ENCODE measurements at places on chromosomes 2 and 18.

GRCh38 chr2:232203166-232203891 is 175.2 kb upstream of the ALPP start:
- no peak for DNase-seq

GRCh38 chr2:175926272-175926671 is 75.8 kb downstream of the LNPK start:
- no peak for DNase-seq

DNA sequence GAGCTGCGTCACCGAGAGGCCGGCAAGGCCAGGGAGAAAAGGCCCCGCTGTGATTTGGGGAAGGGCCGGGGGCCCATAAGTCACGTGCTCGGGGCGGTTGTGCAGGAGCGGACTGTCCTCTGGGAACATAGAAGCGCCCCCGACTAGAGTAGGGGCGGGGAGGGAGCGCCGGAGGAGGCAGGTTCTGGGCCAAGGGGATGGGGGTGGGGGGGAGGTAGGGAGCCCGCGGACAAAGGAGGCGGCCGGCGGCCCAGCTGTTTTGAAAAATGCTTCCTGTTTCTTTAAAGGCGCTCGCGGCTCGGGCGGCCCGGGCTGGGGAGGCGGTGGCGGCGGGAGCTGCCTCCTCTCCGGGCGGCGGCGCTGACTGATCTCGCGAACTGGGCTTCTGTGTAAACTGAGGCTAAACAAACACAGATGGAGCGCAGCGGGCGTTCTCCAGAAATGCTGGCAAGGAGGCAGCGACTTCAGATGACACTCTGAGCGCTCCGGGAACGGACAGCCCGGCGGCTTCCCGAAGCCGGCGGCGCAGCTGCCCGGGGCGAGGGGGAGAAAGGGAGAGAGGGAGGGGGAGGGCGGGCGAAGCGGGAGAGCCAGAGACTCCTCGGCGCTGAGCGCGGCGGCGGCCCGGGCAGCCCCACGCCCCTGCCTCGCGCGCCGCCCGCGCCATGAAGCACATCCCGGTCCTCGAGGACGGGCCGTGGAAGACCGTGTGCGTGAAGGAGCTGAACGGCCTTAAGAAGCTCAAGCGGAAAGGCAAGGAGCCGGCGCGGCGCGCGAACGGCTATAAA is at the start of gene ATOH8:
TSS of gene ATOH8 (plus strand) at position 467 of the 788 bp plus-strand sequence. CDS start at position 666, 199 bp downstream.
- DNase-seq, result no peak

DNA sequence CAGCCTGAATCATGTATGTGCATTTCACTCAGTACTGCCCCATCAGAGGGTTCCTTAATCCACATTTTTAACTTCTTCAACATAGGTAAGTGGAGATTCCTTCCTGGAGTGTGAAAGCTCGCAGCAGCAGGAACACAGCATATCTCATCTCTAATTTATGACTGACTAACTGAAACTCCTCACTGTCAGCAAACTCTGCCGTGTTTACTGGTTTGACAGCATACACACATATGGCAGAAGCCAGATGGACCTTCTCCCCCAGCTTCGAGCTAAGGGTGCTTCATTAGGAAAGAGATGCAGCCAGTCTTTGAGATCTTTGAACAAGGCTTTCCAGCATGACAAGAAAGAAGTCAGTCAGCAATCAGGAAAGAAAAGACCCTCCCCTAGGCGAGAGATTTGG is 200.3 kb upstream of the ACVR2A start:
- no peak for DNase-seq

GRCh38 chr18:8705238-8705960 is at the start of gene MTCL1:
MTCL1 (plus strand) TSS chr18:8705556; CDS start chr18:8705661, 105 bp downstream.
- DNase-seq, result no peak

DNA sequence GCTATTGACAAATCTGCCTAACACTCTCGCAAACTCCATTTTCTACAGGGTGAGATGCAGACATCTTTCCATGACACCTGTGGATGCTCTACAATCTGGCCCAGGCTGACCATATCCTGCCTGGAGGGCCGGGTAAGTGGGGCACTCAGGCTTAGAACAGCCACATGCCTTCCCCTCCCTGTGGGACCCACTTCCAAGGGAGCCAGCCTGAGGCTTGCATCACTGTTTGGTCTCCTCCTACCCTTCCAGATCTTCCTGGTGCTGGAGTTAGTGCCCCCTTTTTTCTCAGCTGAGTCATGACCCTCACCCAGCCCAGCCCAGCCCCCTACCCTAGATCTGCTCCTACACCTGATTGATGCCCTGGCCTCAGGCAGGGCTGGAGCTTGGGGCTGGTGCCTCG is 150.2 kb upstream of the MSH6 start:
- DNase-seq, result no peak

DNA sequence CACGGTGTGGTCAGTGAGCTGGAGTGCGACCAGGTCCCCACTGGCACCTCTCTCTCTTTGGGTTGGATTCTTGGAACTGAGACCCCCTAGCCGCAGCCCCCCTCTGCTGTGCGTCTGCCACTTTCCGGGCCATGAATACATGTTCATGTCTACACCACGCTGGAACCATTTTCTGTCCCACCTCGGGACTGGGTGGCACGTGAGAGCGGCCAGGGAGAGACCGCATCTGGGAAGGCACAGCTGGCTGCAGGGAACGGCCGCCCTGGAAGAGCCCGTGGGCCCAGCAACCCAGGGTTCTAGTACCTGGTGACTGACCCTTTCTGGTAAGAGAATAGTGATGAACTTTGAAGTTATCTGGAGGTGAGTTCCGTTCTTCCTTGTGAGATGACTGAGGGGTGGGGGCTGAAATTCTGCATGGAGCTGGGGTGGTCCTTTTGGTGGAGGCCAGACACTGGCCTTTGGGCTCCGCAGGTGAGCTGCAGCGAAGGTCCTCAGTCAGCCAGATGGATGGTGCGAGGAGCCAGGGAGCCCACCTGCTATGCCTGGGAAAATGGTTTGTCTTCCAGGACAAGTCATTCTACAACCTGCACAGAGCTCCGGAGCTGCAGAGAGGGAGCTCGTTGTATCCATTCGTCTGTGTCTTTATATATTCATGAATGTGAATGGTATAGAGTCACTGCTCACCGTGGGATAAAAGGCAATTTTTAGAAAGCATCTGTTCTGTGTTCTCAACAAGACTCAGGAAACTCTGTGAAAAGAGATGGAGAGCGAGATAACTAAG is 223.5 kb downstream of the NDUFA10 start:
- no peak for DNase-seq

DNA sequence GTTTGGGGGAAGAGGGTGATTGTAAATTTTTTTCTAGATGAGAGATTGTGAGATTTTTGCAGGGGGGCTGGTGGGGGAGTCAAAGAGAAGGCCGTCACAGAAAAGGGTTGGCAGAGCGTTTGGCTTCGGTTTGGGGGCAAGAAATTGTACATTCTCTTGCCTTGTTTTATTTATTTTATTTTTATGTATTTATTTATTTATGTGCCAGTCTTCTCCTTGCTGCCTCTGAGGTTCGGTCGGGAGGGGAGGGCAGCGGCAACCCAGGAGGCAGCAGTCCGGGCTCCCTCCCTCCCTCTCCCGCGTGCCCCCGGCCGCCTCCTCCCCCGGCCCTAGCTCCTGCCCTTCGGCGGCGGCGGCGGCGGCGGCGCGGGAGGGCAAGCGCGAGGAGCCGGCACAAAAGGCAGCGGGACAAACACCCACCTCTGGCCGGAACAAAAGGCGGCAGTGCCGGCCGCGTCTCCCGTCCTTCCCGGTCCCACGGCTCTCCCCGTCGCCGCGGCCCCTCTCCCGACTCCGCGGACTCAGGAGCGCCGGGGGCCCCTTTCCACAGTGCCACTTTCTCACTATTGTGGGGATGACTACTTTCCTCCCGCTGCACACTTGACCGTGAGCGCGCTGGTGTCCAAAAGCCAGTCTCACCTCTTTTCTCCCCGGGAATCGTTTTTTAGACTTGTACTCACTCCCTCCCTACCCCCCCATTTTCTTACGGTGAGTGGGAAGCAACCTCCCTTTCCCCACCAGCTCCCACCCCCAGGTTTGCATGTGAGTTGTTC is 1.2 kb downstream of the BCL11A start:
- DNase-seq, result no peak

DNA sequence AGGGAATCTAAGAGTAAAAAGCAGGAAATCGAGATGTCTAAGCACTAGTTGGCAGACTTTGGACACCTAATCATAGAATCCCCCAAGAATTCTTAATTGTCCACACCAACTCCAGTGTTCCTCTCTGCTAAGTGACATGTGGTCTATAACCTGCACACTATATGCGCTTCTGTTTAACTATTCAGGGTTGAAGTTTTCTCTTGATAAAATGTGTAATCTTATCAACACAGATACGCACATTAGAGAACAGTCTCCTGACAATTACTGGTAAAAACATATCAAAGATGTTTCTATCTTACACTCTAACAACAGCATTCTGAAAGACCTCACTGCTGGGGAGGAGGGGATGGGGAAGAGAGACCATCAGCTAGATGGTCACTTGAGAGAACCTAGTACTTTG is 3.9 kb downstream of the ABCB11 start:
- DNase-seq, result no peak

GRCh38 chr2:953975-954686 is 3.5 kb downstream of the SNTG2 start:
- no peak for DNase-seq

- DNase-seq, result peak; percentile 0
Measured at GRCh38 chr18:34493566-34494358, 216.3 kb upstream of the DTNA start.

DNA sequence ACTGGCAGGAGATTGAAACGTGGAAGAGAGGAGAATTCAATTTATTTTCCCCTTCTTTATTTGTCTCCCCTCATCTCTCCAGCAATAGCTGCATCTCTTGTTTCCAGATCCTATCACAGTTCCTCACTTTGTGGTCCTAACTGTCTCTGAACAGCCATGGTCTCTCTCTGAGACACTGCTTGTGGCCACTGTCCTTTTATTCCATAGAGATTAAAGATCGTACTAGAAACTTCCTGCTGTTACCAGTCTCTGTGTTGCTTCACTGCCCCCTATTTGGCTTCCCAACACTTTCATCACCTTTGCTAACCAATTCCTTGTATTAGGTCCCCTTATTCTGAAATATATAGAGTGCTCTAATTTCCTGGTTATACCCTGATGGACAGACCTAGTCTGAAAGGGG is 48.9 kb upstream of the CAVIN2 start:
- DNase-seq, result no peak

GRCh38 chr2:27408601-27409320 is 630 bp downstream of the PPM1G start:
- no peak for DNase-seq

DNA sequence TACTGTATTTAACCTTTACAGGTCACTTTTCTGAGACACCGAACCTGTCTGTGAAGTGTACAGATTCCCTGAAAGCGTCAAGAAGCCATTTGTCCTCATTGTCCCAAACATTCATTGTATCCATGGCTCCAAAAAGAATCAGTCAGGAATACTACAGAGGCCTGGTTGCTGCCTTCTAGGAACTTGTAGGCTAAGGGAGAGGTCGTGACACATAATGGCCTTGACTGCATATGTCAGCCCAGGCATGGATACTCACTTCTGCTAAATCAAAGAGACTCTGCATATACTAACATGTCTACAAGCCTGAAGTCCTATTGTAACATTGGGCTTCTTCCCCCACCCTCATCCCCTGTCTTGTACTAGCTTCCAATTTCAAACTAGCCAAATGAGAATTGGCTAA is 40.2 kb downstream of the ONECUT2 start:
- DNase-seq, result no peak

DNA sequence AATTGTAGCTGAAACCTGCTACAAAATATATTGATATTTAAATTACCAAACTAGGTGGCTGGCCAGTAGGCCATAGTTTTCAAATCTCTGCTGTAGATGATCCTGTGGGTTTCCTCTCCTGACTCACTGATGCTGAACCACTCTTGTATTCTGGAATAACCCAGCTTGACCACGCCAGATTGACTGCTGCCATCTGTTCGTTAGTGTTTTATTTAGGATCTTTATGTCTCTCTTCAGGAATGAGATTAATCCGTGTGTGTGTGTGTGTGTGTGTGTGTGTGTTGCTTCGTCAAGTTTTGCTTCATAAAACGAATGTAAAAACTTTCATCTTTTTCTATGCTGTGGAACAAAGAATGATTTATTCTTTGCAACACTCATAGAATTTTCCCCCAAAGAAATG is 187.1 kb downstream of the DYSF start:
- DNase-seq, result no peak

- no peak for DNase-seq
Measured at GRCh38 chr2:100460904-100461530, 9.3 kb upstream of the NMS start.

- no peak for DNase-seq
Measured at GRCh38 chr2:181911830-181912229, 20.3 kb downstream of the ITPRID2 start.

- no peak for DNase-seq
Measured at GRCh38 chr18:48612917-48613316, 74.1 kb downstream of the CTIF start.

DNA sequence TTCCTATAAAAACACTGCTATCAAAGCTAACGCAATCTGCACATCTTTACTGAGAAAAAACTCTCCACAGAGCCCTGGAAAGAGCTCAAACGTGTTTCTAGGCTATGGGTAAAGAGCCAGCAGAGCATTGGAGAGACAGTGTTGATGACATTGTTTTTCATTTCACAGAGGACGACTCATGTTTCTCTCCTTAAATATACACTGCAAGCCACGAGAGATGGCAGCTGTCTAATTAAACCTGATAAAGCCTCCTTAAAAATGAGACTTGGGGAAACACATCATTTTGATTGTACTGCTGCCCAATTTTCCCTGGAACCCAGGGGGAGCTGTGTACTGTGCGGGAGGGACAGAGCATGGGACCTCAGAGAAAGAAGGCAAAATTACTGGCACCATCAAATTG is 294.3 kb upstream of the SETBP1 start:
- no peak for DNase-seq

- no peak for DNase-seq
Measured at GRCh38 chr18:77119101-77119850, 13.3 kb downstream of the MBP start.

GRCh38 chr2:41947701-41948396 is 100.0 kb upstream of the PKDCC start:
- DNase-seq, result no peak

GRCh38 chr2:145752091-145752806 is 1232.3 kb upstream of the ZEB2 start:
- DNase-seq, result no peak

DNA sequence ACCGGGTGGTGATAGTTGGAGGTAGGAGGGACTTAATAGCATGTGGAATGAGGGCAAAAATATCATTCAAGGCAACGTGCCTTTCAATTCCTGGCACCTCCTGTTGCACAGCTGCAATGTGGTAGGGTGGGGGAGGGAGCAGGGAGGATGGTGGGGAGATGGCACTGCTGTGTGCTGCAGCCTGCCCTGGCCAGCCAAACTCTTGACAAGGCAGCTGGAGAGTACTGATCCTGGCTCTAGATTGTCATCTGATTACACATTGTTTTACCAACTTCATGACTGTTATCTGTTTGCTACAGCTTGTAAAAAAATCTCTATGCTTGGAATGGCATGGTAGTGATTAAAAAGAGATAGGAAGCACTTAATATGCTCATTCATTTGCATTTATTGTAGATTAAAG is 47.7 kb downstream of the PLCL1 start:
- no peak for DNase-seq

All from stimulated activated CD4-positive, alpha-beta T cell treated with anti-CD3 and anti-CD28 coated beads, Interleukin-4, amount 100 ng/mL, for 48 hours (primary cell).